ENCODE measurements at places on chromosomes 16 and 17. TPM values are rescaled to one million over a fixed set of nuclear protein-coding genes. Genes with fewer than 3 reads are reported as not detected.

DNA sequence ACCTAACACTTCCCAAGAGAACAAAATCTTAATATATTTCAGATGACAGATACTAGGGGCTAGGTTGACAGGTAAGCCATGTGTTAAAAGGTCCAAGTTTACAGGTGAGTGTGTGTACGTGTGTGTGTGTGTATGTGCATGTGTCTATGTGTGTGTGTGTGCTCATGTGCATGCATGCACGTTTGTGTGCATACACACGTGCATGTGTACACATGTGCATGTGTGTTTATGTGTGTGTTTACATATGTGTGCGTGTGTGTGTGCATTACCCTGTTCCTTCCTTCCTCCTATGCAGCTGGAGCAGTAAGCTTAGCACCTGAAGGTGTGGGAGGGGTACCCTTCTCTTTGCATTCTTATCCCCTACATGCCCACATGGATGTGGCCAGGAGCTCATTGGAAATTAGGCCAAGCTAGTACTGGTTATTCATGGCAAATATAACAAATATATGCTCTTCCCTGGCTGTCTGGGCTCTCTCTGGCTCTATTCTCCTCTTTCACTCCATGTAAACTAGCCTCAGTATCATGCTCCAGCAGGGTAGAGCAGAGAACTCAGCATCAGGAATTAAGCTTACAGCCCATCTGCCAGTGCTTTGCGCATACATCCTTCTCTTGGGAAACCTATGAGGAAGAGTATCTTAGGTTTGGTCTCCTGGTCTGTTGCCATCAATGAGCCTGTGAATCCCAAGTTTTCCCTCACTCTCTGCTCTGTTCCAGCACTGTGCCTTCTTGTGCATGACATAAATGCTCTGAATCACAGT lies 258.0 kb upstream of the MYOCD start:
- no peaks in the 10 kb centered on the region for H3K4me1 ChIP-seq
- no peak overlapping the region for H3K27ac ChIP-seq
- H3K4me3 ChIP-seq, result no peak overlapping the region
- H3K27me3 ChIP-seq, result no peaks in the 10 kb centered on the region
- H3K36me3 ChIP-seq, result no peaks in the 10 kb centered on the region

DNA sequence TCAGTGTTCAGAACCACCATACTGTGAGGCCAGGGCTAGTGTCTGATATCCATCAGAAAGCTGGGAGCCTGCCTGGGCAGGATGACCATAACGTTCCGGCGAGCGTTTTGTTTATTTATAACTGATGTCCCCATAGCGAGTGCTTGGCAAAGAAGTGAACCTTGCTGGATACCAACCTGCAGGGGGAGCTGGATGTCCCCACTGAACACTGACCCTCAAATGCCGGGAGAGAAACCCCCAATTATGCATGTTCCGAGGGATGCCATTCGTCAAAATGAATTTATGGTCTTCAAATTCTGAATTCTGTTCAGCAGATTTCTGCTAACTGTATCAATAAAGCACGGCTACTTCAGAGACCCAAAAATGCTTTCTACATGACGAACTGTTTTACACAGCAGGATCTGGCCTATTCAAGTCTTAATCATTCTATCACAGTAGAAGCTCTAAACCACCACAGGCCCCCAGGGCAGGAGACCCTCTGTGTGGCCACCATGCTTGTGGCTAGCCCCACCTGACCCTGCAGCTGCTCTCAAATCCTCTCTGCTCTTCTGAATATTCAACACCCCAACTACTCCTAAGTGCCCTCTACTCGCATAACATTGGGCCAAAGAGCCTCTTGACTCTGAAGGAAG lies 15.2 kb downstream of the MED24 start:
- H3K36me3 ChIP-seq, result peaks cover 26% of the 10 kb centered on the region
- no peaks in the 10 kb centered on the region for H3K27me3 ChIP-seq
- peaks cover 15% of the 10 kb centered on the region for H3K4me1 ChIP-seq
- no peak overlapping the region for H3K4me3 ChIP-seq
- peak; percentile 91 for DNase-seq

The RAC3 gene
- 0.93 TPM for total RNA-seq

The CPHXL2 gene
- not detected for total RNA-seq

The SREBF1 gene
- 29.8 TPM for total RNA-seq

The PFAS gene
- 4.4 TPM for total RNA-seq

DNA sequence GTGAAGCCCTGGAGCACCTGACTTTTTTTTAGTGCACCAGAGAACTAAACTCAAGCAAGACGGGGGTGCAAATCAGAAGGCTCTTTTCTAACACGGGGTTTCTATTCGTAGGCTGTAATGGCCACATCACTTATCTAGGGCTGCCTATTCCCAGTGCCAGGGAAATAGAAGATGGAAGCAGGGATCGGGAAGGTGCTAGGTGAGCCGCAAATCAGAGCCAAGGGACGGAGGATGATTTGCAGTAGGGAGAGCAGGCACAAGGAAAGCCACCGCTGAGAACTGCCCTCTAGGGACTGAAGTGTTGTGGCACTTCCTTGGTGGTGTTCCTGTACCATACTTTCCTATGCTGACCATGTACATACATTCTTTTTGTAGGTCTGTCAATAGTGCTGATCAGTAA lies 7.8 kb upstream of the SLC46A1 start:
- H3K27ac ChIP-seq, result no peak overlapping the region
- no peak overlapping the region for H3K4me3 ChIP-seq
- H3K4me1 ChIP-seq, result peaks cover 5% of the 10 kb centered on the region
- no peak for DNase-seq

DNA sequence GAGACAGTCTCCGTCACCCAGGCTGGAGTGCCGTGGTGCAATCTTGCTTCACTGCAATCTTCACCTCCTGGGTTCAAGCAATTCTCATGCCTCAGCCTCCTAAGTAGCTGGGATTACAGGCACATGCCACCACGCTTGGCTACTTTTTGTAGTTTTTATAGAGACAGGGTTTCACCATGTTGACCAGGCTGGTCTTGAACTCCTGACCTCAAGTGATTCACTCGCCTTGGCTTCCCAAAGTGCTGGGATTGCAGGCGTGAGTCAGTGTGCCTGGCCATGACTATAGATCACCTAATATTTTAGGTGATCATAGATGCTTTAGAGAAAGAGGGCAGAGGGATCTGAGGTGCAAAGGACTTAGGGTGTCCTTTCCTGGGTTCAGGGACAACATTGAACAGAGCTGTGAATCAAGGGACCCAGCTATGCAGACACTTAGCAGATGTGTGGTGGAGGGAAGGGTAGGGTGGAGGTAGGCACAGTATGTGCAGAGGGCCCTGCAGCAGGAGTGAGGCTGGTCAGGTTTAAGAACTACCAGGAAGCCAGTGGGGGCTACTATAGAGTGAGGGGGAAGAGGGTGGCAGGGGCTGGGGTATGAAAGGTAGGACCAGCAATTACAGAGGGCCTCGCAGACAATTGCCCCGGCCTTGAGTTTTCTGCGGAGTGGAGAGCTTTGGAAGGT lies 116.5 kb downstream of the CMIP start:
- peaks cover 18% of the 10 kb centered on the region for H3K4me1 ChIP-seq
- no peaks in the 10 kb centered on the region for H3K27me3 ChIP-seq
- DNase-seq, result no peak
- no peaks in the 10 kb centered on the region for H3K36me3 ChIP-seq

The CCL1 gene
- not detected for total RNA-seq

DNA sequence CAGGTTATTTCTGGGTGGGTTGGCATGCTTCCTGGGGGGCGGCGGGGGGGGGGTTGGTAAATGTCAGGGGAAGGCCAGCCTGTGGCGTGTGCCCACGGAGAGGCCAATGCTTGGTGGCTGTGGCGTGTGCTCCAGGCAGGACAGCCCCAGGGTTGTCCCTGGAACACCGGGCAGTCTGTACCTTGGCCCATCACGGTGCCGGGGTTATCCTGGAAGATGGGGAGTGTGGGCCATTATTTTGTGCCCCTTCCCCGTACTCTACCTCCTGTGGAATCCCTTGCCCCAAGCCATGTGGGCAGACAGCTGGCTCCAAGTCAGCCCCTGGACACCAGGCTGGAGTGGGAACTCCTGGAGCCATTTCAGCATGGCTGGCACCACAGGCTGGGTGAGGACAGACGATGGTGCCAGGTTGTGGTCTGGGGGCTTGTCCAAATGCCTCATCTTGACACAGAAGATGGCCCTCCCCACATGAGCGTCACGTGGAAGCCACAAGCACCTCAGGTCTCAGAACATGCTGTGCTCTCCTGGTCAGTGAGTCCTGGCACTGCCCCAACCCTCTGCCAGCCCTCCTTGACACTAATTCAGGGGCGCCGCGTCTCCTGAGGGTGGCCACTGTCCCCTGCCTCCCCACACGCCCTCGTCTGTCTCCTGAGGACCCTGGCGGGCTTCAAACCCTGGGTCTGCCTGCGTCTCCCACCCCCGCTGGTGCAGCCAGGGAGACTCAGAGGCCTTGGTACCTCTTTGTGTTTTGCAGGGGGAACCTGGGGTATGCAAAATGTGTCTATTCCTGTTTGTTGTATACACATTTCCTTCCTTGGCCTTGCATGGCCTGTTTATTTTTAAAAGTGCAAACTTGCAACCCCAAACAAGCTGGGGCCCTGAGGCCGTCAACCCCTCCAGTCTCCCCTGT lies 4.3 kb downstream of the SLC16A3 start:
- H3K36me3 ChIP-seq, result no peaks in the 10 kb centered on the region
- H3K4me3 ChIP-seq, result no peak overlapping the region
- H3K4me1 ChIP-seq, result no peaks in the 10 kb centered on the region

The CDH8 gene
- total RNA-seq, result not detected

The ASB16 gene
- total RNA-seq, result 8.3 TPM

GRCh38 chr17:9218064-9218635 lies 196.8 kb downstream of the NTN1 start:
- H3K4me1 ChIP-seq, result no peaks in the 10 kb centered on the region
- peak overlapping the region; percentile 57 for H3K27ac ChIP-seq
- no peak for DNase-seq
- peaks cover 9% of the 10 kb centered on the region for H3K36me3 ChIP-seq
- H3K27me3 ChIP-seq, result no peaks in the 10 kb centered on the region

GRCh38 chr17:9677411-9677810 lies 32.1 kb downstream of the USP43 start:
- no peaks in the 10 kb centered on the region for H3K27me3 ChIP-seq
- no peak overlapping the region for H3K27ac ChIP-seq
- no peaks in the 10 kb centered on the region for H3K4me1 ChIP-seq
- no peak overlapping the region for H3K4me3 ChIP-seq

GRCh38 chr16:76956394-76956793 lies 234.6 kb upstream of the MON1B start:
- H3K27me3 ChIP-seq, result no peaks in the 10 kb centered on the region
- no peaks in the 10 kb centered on the region for H3K36me3 ChIP-seq
- no peak overlapping the region for H3K27ac ChIP-seq
- H3K4me3 ChIP-seq, result no peak overlapping the region
- no peaks in the 10 kb centered on the region for H3K4me1 ChIP-seq
- DNase-seq, result no peak

- DNase-seq, result no peak
- H3K27me3 ChIP-seq, result no peaks in the 10 kb centered on the region
- H3K4me1 ChIP-seq, result no peaks in the 10 kb centered on the region
- no peak overlapping the region for H3K27ac ChIP-seq
- no peaks in the 10 kb centered on the region for H3K36me3 ChIP-seq
Measured at GRCh38 chr16:80846680-80847079, 42.3 kb upstream of the CDYL2 start.

The ARHGAP23 gene
- total RNA-seq, result 95.6 TPM

GRCh38 chr16:54687043-54687899 lies 243.4 kb upstream of the IRX5 start:
- no peak overlapping the region for H3K27ac ChIP-seq
- no peaks in the 10 kb centered on the region for H3K4me1 ChIP-seq
- DNase-seq, result no peak
- H3K36me3 ChIP-seq, result no peaks in the 10 kb centered on the region

The CX3CL1 gene
- total RNA-seq, result 17.1 TPM

The KRT9 gene
- total RNA-seq, result not detected

DNA sequence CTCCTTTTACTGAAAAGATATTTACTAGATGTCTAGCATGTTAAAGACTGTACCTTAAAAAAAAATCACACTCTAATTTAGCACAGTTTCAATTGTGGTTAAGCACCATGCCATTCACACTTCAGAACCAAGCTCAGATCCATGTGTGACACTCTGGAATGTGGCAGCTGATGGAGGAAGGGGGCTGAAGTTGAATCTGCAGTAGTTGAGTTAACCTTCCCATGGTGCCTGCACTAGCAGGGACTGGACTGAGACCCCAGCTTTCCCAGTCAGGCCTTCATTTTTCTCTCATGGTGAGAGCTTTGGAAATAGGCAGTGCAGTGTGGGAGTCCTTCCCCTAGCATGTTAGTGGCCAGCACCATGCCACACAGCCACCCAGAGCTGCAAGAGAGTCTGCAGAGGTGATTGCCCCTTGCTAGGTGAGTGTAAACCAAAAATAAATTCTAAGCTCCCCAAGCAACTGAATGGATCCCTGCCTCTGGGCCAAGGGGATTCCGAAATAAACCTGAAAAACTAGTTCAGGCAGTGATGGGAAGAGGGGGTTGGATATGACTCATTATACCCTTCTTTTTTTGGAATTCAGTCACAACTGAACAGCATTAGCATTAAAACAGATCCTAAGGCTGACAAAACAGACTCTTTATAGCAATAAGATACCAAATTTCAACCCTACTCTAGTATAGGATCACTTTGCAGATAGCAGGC lies 208.5 kb downstream of the WWOX start:
- H3K4me3 ChIP-seq, result no peak overlapping the region
- no peak for DNase-seq

DNA sequence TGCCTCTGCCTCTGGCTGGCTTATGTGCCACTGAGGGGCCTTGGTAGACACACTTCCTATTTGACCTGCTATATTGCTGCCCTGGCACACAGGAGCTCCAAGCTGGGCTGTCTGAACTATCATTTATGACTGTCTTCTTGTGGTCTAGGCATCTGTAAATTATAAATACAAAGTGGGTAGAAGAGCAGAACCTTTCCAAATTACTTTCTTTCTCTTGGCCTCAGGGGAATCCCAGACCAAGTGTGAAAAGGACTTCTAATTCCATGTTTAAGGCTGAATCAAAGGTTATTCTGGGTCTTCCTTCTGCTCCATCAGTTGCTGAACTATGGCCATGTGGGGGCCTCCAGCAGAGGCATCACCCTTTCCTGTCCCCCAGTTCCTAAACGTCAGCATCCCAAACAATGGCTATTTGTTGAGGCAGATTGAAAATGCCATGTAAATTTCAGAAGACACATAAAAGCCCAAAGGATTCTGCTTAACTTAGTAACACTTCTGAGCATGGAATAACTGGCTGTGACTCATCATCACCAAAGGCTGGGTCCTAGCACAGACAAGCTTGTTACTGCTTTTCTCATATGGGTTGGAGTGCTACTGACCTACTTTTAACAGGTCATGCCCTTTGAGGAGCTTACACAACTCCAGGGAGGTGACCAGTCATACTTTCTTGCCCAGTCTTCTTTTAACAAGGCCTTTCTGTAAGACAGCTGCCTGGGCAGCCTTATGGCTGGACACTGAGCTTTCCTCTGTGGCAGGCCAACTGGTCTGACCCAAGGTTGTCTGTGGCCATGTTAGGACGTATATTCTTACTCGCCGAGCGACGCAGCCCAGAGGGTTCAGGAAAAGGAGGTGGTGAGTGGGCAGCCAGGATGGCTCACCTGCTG lies 154.8 kb downstream of the VPS53 start:
- DNase-seq, result peak; percentile 79
- H3K4me3 ChIP-seq, result no peak overlapping the region
- H3K4me1 ChIP-seq, result peaks cover 35% of the 10 kb centered on the region
